ENCODE measurements at places on chromosomes 5 and 9. TPM values are rescaled to one million over a fixed set of nuclear protein-coding genes. Genes with fewer than 3 reads are reported as not detected.

The SLC6A3 gene
- total RNA-seq, result not detected

The RABEPK gene
- 34.0 TPM for total RNA-seq

The FAM151B gene
- 0.43 TPM for total RNA-seq

The LHX3 gene
- not detected for total RNA-seq

The PIP5K1B gene
- 76.2 TPM for total RNA-seq

The TPPP gene
- total RNA-seq, result 0.11 TPM

DNA sequence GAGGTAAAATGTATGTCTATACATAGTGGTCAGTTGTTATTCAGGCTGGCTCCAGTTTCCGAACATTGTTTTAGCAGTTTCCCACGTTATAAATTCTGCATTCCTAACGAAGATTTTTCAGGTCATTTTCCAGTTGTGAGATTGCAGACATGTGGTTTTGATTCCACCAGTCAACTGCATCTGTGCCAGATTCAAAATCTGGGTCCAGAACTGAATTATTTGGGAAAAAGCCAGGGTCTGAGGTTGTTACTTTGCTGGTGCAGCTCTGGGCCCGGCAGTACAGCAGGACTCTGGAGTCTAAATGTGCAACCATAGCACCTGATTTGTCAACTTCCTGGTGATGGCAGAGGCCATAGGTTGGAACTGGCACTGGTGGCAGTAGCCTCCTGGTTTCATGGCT is 105.7 kb upstream of the MEGF10 start:
- no peaks in the 10 kb centered on the region for H3K4me1 ChIP-seq
- H3K4me3 ChIP-seq, result no peak overlapping the region
- no peak overlapping the region for H3K27ac ChIP-seq
- H3K27me3 ChIP-seq, result no peaks in the 10 kb centered on the region

- DNase-seq, result no peak
- no peak overlapping the region for H3K4me3 ChIP-seq
- no peak overlapping the region for H3K27ac ChIP-seq
- no peaks in the 10 kb centered on the region for H3K27me3 ChIP-seq
Observed at GRCh38 chr5:147072622-147073021, 162.2 kb upstream of the STK32A start.

- peak within 1 kb of the TSS; percentile 89 for H3K27ac ChIP-seq
- H3K27me3 ChIP-seq, result no peaks in the 10 kb centered on the region
- peak; percentile 70 for DNase-seq
- peaks cover 37% of the 10 kb centered on the region for H3K36me3 ChIP-seq
- peak within 1 kb of the TSS; percentile 90 for H3K4me3 ChIP-seq
- peaks cover 23% of the 10 kb centered on the region for H3K4me1 ChIP-seq
Observed at GRCh38 chr9:7799234-7799943, at the start of gene DMAC1. Gene DMAC1 (minus strand): TSS chr9:7799778. CDS start chr9:7799734, 44 bp downstream.

DNA sequence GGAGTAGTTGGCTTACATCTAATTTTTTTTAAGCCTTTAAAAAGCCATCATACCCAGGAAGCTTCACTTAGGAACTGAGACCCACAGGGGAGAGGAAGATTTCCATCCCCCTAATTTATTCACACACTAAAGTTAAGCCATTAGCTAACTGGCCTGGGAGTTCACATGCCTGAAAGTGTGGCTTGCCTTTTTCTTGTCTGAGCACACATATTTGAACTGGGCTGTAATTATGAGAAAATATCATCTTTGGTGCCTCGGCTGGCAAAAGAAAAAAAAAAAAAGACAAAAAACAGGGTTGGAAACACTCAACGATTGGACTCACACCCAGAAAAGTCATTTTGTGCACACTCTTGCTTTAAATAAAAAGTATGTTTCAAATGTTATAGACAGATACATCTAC is 847.3 kb downstream of the MAT2B start:
- no peak for DNase-seq
- no peak overlapping the region for H3K4me3 ChIP-seq
- no peaks in the 10 kb centered on the region for H3K4me1 ChIP-seq
- no peak overlapping the region for H3K27ac ChIP-seq
- no peaks in the 10 kb centered on the region for H3K27me3 ChIP-seq

DNA sequence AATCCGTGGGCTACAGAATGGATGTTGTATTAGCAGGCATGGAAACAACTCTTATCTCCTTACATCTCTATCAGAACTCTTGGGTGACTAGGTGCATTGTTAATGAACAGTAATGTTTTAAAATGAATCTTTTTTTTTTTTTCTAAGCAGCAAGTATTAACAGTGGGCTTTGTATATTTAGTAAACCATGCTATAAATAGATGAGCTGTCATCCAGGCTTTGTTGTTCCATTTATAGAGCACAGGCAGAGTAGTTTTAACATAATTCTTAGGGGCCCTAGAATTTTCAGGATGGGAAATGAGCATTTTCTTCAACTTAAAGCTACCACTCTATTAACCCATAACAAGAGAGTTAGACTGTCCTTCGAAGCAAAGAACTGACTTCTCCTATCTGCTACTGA is 233.7 kb upstream of the ADAMTSL1 start:
- DNase-seq, result no peak
- no peaks in the 10 kb centered on the region for H3K27me3 ChIP-seq
- H3K4me1 ChIP-seq, result no peaks in the 10 kb centered on the region
- H3K36me3 ChIP-seq, result no peaks in the 10 kb centered on the region
- no peak overlapping the region for H3K27ac ChIP-seq
- H3K4me3 ChIP-seq, result no peak overlapping the region

- peak; percentile 0 for DNase-seq
- no peak overlapping the region for H3K4me3 ChIP-seq
- no peaks in the 10 kb centered on the region for H3K36me3 ChIP-seq
- peaks cover 2% of the 10 kb centered on the region for H3K27me3 ChIP-seq
- H3K27ac ChIP-seq, result no peak overlapping the region
- H3K4me1 ChIP-seq, result no peaks in the 10 kb centered on the region
Observed at GRCh38 chr9:114060711-114061110, 17.4 kb downstream of the AMBP start.

GRCh38 chr5:148177207-148177606 is 8.9 kb downstream of the SPINK14 start:
- H3K4me3 ChIP-seq, result no peak overlapping the region
- no peak for DNase-seq
- H3K27ac ChIP-seq, result no peak overlapping the region
- peaks cover 1% of the 10 kb centered on the region for H3K4me1 ChIP-seq

DNA sequence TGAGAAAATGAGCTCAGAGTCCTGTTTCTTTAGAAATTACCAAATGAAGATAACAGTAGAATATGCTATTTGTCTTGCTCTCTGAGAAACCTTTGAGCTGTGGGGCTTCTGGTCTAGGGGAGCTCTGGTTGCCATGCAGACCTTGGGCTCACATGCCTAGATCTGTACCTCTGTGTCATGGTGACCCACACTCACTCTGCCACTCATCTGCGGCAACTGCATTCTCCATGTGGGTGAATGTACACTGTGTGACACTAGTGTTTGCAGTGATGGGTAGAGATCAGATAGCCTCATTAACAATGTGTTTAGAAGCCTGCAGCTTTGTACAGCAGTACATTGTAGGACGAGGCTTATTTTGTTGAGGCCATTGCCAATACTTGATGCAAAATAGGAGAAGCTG is 521.2 kb downstream of the CHSY3 start:
- H3K27me3 ChIP-seq, result no peaks in the 10 kb centered on the region
- no peak overlapping the region for H3K4me3 ChIP-seq
- DNase-seq, result no peak

GRCh38 chr5:32473072-32473471 is 28.5 kb upstream of the ZFR start:
- H3K4me1 ChIP-seq, result no peaks in the 10 kb centered on the region
- H3K36me3 ChIP-seq, result no peaks in the 10 kb centered on the region
- peaks cover 4% of the 10 kb centered on the region for H3K27me3 ChIP-seq
- H3K4me3 ChIP-seq, result no peak overlapping the region

- H3K4me3 ChIP-seq, result no peak overlapping the region
- peaks cover 12% of the 10 kb centered on the region for H3K4me1 ChIP-seq
- H3K36me3 ChIP-seq, result no peaks in the 10 kb centered on the region
- no peaks in the 10 kb centered on the region for H3K27me3 ChIP-seq
- no peak overlapping the region for H3K27ac ChIP-seq
- peak; percentile 11 for DNase-seq
Observed at GRCh38 chr5:109921735-109922380, 232.1 kb downstream of the MAN2A1 start.

GRCh38 chr5:10323588-10324488 is 16.1 kb upstream of the CMBL start:
- DNase-seq, result no peak
- H3K4me1 ChIP-seq, result no peaks in the 10 kb centered on the region
- no peak overlapping the region for H3K27ac ChIP-seq
- H3K36me3 ChIP-seq, result no peaks in the 10 kb centered on the region
- peaks cover 10% of the 10 kb centered on the region for H3K27me3 ChIP-seq

DNA sequence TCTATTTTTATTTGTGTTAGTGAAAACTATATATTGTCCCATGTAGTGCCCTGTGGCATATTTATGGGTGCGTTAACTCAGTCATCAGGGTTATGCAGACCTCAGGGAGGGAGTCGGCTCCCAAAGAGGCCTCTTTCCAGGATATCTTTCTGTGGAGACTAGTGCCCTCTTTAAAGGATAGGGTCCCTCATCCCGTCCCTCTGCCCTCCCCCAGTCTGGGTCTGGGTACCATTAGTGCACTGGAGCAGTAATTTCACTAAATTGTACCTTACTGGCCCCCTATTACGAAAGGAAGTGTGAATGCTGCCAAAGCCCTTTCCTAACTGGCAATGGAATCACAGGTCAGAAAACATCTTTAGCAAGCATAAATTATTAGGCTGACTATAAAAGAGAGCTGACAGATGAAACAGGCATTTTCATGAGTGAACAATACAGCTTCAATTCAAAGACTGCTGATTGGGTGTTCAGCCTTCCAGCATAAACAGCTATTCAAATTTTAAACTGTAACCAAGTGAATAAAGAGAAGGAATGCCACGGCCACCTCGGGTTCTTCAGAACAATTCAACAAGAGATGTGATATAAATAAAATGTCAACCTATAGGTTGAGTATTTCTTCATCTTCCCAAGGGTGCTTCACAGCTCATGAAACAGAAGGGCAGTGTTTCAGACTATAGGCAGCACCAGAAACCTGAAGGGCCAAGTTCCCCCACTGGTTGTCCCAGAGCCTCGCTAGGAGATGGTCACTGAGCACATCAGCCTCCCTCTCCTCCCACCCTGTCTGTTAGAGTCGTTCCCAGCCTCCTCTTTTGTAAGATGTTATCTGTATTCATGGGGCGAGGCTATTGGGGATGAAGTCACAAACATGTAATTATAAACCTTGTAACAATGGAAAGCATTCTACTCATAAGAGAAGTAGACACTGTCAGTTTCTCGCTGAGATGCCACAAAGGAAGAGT is 318.7 kb downstream of the TMEM161B start:
- no peak overlapping the region for H3K4me3 ChIP-seq
- no peak for DNase-seq
- no peak overlapping the region for H3K27ac ChIP-seq
- no peaks in the 10 kb centered on the region for H3K4me1 ChIP-seq
- H3K36me3 ChIP-seq, result no peaks in the 10 kb centered on the region

DNA sequence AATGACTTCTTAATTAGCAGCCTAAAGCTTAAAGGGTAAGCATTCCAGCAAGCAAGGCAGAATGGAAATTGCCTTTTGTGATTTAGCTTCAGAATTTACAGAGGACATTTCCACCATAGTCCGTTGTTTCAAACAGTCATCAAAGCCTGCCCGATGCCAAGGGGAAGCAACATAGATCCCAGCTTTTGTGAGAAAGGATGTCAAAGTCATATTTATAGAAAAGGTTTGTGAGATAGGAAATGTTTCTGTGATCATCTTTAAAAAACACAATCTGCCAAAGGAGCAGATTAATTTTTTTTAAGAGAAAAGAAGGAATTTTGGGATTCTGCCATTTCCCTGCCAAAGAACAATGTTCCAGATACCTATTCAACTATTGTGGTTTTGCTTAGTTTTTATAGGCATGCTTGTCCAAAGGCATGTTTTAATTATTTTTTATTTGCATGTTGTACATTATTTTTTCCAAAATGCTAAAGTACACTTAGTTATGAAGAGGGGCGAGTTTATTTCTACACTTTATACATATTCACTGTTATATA is 346.9 kb downstream of the ZNF608 start:
- H3K27me3 ChIP-seq, result no peaks in the 10 kb centered on the region
- H3K4me3 ChIP-seq, result no peak overlapping the region
- H3K27ac ChIP-seq, result no peak overlapping the region
- H3K36me3 ChIP-seq, result no peaks in the 10 kb centered on the region

GRCh38 chr5:51104556-51104955 is 278.7 kb upstream of the ISL1 start:
- H3K36me3 ChIP-seq, result no peaks in the 10 kb centered on the region
- H3K27me3 ChIP-seq, result no peaks in the 10 kb centered on the region
- no peak overlapping the region for H3K27ac ChIP-seq

DNA sequence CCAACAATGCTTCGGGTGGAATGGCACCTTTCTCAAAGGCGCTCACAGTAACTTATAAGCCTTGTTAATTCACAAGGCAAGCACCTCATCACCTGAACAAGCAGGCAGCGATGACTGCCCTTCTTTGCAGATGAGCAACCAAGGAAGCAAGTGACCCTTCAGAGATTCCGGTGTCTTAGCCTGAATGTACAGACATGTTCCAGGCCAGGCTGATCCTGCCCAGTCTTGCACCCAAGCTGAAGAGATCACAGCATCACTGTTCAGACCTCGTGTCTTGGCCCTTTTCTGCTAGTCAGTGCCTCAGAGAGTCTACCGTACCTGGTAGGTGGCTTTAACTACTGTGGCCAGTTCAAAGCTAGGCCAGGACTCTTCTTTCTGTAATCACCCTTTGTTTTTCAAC is 94.7 kb upstream of the ERCC6L2 start:
- no peak for DNase-seq
- H3K4me3 ChIP-seq, result no peak overlapping the region
- no peaks in the 10 kb centered on the region for H3K4me1 ChIP-seq
- H3K27ac ChIP-seq, result no peak overlapping the region
- no peaks in the 10 kb centered on the region for H3K36me3 ChIP-seq

GRCh38 chr5:7348168-7348854 is 47.6 kb upstream of the ADCY2 start:
- no peak for DNase-seq
- no peaks in the 10 kb centered on the region for H3K36me3 ChIP-seq
- H3K4me3 ChIP-seq, result no peak overlapping the region
- no peaks in the 10 kb centered on the region for H3K27me3 ChIP-seq
- H3K4me1 ChIP-seq, result no peaks in the 10 kb centered on the region

GRCh38 chr9:121357011-121357410 is 13.0 kb downstream of the STOM start:
- peaks cover 15% of the 10 kb centered on the region for H3K36me3 ChIP-seq
- H3K27ac ChIP-seq, result no peak overlapping the region
- peaks cover 29% of the 10 kb centered on the region for H3K4me1 ChIP-seq
- no peak overlapping the region for H3K4me3 ChIP-seq
- H3K27me3 ChIP-seq, result no peaks in the 10 kb centered on the region

DNA sequence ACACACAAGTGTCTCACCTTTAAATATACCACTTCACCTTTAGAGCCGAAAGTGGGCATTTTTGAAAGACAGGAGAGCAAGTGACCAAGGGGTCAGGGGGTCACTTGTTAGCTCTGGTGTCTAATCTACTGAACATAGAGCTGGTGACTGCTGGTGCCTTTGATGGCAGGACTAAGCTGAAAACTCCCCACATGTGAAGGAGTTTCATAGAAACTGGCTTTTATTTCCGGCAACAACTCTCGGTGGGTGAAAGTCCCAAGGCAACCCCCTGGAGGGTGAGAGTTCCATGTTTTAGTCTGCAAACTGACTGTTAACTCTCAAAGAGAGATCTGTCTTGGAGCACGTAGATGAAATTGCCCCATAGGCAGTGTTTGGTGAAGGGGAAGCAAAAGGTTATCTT is 466.9 kb downstream of the DMRTA1 start:
- no peaks in the 10 kb centered on the region for H3K27me3 ChIP-seq
- no peak for DNase-seq
- H3K4me1 ChIP-seq, result no peaks in the 10 kb centered on the region
- no peak overlapping the region for H3K27ac ChIP-seq
